ENCODE measurements at places on chromosomes 2 and 18.
A peak's percentile ranks its signal among the peaks of the same experiment; 100 is the strongest.

DNA sequence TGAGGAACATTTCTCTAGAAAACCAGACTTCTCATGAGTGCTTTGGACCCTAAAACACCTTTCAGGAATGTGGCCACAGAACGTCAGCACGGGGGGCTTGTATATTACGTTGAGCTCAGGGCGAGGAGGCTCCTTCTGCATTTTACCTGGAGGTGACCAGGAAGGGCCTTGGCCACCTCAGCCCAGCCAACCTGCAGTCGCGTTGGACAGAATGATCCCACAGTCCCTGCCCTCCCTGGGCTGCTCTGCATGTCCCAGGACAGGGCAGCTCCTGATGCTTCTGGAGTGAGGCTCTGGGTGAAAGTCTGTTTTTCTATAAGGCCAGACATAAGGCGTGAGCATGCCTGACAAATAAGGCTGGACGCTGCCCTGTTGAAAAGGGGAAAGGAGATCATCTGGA, 121.9 kb downstream of the NDUFA10 start:
- DNase-seq, result no peak

- no peak for DNase-seq
Measured at GRCh38 chr2:159609811-159610549, 6.4 kb downstream of the BAZ2B start.

- no peak for DNase-seq
Measured at GRCh38 chr2:108217211-108217610, 22.6 kb upstream of the SULT1C3 start.

- DNase-seq, result no peak
Measured at GRCh38 chr2:98572211-98572610, 36.1 kb downstream of the COA5 start.

DNA sequence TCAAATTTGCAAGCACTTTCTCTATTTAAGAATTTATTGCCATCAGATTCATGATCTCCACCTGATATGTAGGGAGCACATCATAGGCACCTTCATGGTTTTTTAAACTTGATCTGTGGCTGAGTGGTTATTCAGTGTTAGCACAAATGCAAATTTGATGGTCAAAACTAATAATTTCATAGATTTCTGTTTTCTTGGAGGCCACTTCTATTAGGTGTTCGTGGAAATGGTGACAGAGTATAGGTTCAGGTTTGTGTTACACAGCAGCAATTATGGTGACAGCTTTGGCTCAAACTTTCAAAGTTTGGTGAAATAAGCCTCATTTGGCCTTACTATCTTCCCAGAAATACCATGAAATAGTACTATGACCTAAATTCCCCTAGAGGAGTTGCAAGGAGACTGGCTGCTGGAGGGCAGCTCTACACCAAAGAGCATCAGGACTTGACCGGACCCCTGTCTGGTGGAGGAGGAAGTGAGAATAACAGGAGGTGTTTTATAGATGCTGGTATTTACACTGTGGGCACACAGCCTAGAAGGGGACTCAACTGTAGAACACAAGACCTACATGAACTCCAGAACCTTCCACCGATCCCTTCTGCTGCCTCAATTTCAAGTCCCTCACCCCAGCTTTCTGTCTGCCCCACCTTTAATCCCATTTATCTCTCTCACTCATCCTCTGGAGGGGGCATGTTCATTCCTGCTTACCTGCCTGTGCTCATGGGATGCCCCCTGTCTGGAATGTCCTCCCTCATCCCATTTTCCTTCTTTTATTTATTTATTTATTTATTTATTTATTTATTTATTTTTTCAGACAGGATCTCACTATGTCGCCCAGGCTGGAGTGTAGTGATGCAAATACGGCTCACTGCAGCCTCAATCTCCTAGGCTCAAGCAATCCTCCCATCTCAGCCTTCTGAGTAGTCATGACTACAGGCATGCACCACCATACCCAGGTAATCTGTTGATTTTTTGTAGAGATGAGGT, 132.9 kb upstream of the SIX2 start:
- DNase-seq, result no peak

GRCh38 chr2:225894236-225894980, 494.9 kb downstream of the NYAP2 start:
- peak; percentile 46 for DNase-seq

DNA sequence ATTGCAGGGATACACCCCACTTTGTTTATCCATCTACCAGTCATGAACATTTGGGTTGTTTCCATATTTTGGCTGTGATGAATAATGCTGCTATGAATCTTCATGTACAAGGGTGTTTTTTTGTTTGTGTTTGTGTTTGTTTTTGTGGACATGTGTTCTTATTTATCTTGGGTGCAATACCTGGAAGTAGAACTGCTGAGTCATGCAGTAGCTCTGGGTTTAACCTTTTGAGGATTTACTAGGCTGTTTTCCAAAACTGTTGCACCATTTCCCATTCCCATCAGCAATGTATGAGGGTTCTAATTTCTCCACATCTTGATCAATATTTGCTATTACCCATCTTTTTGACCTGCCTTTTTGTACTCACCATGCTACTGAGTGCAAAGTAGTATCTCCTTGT, 140.0 kb upstream of the CYP1B1 start:
- peak; percentile 44 for DNase-seq
